ENCODE measurements at places on chromosomes 2 and 18.

- no peak for DNase-seq
These were observed 16.5 kb downstream of the RNF149 start for GRCh38 chr2:101291973-101292372.

- peak; percentile 50 for DNase-seq
These were observed 57.8 kb downstream of the PKDCC start for GRCh38 chr2:42105330-42106256.

DNA sequence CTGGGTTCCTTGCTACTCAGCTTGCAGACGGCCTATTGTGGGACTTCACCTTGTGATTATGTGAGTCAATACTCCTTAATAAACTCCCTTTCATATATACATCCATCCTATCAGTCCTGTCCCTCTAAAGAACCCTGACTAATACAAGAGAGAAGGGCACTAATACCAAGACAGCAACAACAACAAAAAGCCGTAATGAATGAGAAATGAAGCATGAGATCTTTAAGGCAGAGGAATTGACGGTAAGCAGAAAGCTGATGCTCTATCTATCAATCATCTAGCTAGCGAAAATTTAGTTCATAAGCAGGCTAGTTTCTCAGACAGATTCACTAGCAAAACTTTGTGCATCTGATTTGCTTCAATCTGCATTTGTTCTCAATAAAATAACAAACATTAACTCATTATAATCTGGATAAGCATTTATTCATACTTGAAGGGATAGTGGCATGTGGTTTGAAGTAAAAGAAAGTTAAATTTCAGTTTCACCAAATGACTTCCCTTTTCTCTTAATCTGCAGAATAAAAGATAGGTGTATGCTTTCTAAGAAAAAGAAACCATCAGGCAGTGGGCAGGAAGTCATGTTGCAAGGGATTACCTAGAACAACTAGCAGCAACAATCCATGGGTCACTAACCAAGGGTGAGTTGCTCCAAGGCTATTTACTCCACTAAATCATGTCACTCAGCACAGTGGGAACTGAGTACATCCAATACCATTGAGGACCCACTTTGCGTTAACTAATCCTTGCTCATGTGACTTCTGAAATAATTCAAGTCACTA, 376.5 kb downstream of the TMEM182 start:
- DNase-seq = no peak

GRCh38 chr2:231521443-231521842, 8.8 kb downstream of the NMUR1 start:
- no peak for DNase-seq

DNA sequence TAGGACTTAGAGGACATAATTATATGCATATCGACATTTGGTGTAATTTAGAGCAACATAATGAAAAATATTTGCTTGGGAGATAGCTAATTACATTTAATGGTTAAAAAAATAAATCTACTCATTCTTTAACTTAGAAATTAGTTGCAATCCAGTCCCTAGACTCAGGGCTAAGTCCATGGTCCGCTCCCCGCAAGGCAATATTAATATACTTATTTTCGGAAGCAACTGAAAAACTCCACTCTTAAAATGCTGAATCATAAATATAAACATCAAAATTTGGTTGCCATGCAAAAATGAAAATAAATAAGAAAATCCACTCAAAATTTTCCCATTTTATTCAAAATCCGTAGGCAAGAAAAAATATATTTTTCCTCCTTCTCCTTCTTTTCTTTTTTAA, 99.7 kb upstream of the CD302 start:
- no peak for DNase-seq

GRCh38 chr18:48138660-48139430, 208.4 kb upstream of the SMAD2 start:
- DNase-seq = no peak

GRCh38 chr2:69741229-69741574, 732 bp upstream of the ANXA4 start:
- peak; percentile 73 for DNase-seq

DNA sequence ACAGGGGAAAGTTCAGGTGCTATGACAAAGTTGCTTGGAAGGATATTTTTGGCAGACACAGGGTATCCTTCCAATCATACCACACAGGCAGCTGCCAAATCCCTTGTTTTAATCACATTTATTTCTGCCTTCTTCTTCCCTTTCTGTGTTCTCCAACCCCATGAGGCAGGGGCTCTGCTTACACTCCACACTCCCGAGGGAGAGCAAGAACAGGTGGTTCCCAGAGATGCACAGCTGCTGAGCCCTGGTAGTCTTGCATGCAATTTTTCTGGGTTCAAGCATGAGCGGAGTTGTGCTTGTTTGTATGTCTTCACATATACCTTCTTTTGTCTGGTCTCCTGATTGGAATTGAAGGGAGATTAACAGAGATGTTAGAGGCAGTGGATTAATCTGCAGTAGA, 251.7 kb upstream of the ST6GAL2 start:
- no peak for DNase-seq

DNA sequence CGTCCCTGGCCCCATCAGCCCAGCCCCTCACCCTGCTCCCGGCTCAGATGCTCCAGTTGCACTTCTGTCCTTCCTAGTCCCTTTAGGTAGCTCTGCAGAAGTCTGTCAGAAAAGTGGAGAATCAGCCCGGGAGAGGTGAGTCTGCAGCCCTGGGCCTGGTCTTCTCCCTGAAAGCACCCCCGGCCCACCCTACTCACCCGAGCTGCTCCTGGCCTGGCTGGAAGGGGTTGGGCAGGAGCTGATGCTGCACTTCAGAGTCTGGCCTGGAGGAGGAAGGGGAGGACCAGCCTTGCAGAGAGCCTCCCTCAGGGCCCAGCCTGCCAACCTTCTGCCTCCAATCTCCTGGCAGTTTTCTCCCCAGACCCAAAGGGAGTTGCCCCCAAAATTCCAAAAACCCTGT, 15.8 kb downstream of the KHK start:
- DNase-seq = no peak

DNA sequence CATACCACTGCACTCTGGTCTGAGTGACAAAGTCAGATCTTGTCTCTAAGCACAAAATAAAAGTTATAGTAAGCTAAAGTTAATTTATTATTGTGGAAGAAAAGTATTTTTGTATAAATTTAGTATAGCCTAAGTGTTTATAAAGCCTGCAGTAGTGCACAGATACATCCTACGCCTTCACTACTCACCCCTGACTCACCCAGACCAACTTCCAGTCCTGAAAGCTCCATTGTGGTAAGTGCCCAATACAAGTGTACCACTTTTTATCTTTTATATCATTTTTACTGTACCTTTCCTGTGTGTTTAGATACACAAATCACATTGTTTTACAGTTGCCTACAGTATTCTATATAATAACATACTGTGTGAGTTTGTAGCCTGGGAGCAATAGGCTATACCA, 57.5 kb downstream of the UBE2E3 start:
- no peak for DNase-seq

DNA sequence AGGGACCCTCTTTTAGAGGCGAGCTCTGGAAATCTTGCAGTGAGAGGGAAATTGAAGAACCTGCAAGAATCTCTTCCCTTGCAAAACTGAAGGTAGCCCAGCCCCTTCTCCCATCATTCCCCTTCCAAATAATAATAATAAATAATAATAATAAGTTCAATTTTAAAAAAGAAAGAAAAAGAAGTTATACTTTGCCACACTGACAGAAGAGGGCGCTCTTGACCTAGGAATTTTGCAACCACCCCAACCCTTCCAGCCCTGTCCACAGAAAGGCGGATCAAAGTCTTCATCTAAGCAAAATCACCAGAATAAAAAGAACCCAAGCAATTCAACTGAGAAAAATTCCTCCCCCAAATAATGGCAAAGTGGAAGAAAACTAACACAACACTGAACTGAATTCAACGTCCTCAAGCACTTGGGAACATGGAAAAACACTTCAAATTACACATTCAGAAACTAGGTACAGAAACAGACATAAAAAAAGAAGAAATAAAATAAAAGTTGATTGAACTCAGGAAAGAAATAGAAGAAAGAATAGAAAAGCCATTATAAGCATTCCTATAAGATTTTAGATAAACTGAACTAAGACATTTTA, 98.9 kb upstream of the GLS start:
- peak; percentile 83 for DNase-seq

DNA sequence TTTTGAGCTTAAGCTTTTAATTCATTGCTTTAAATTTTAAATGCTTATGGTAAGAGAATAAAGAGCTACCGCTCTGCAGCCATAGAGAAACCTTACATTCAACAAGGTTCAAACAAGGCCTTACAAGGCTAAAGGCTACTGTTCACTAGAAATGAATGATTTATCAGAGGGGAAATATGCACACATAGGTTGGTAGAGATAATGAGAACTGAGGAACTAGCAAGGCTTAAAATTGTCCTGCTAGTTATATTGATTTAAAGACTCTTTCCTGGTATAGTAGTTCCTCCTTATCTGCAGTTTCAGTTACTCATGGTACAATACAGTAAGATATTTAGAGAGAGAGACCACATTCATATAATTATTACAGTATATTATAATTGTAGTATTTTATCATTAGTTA, 193.4 kb downstream of the WDR7 start:
- DNase-seq = no peak
